Esophagus squamous epithelium (tissue), 5 donors: ENCODE measurements at places on chromosomes 1 and 21.

DNA sequence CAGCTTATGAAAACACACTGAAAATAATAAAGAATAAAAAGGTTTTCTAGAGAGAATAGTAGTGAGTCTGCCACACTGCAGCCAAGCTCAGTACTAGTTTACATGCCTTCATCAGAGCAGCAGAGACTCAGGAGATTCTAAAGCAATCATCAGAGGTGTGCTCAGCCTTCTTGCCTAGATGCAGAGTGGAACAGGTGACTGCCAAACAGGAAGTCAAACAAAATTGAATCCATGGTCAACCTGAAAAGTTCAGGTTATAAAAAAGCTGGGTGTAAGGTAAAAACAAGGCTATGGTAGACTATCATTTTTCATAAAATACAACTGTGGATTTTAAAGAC is 165.3 kb upstream of the C1orf105 start:
- H3K4me3 ChIP-seq = no peak overlapping the region
- H3K27me3 ChIP-seq = no peaks in the 10 kb centered on the region
- H3K27ac ChIP-seq = no peak overlapping the region
- DNase-seq = no peak
- H3K36me3 ChIP-seq = no peaks in the 10 kb centered on the region

DNA sequence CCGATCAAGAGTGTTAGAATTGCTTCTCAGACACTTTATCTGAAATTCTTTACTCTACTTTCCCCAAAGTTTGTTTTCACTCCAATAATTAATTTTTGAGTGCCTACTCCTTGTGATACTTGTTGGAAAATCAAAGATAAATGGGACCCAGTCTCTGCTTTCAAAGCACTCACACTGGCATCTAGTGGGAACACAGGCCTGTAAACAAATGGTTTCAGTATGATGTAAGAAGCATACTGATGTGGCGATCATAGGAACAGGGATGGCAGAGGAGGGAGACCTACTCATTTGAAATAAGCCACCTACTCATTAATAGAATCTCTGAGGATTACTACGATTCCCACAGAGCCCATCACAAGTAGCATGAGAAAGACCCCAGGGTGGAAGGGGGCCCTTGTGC is 273.7 kb upstream of the ST6GALNAC5 start:
- no peak for DNase-seq
- H3K36me3 ChIP-seq = no peaks in the 10 kb centered on the region
- no peaks in the 10 kb centered on the region for H3K27me3 ChIP-seq
- H3K27ac ChIP-seq = no peak overlapping the region
- no peaks in the 10 kb centered on the region for H3K4me1 ChIP-seq

GRCh38 chr1:214677945-214678344 is 75.0 kb downstream of the CENPF start:
- no peak overlapping the region for H3K4me3 ChIP-seq
- no peaks in the 10 kb centered on the region for H3K4me1 ChIP-seq
- DNase-seq = no peak
- no peaks in the 10 kb centered on the region for H3K27me3 ChIP-seq
- H3K27ac ChIP-seq = no peak overlapping the region

DNA sequence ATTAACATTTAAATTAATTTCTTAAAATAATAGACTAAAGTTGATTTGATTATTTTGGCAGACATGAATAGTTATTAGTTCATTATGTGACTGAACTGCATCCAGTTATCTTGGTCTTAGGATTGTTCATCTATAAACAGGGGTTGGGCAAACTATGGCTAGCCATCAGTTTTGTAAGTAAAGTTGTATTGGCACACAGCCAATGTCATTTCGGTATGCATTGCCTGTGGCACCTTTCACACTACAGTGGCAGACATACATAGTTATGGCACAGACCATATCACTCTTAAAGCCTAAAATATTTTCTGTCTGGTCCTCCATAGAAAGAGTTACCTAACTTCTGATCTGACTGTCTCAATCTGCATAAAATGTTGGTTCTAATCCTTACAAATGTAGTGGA is 27.2 kb downstream of the ADGRL2 start:
- H3K27me3 ChIP-seq = no peaks in the 10 kb centered on the region
- no peaks in the 10 kb centered on the region for H3K36me3 ChIP-seq
- H3K4me1 ChIP-seq = peaks cover 11% of the 10 kb centered on the region
- no peak overlapping the region for H3K27ac ChIP-seq
- DNase-seq = no peak
- no peak overlapping the region for H3K4me3 ChIP-seq

- no peak overlapping the region for H3K4me3 ChIP-seq
- H3K27me3 ChIP-seq = no peaks in the 10 kb centered on the region
- no peak for DNase-seq
- no peaks in the 10 kb centered on the region for H3K4me1 ChIP-seq
- H3K27ac ChIP-seq = no peak overlapping the region
Observed at GRCh38 chr1:47849005-47849521, 148.1 kb downstream of the TRABD2B start.

DNA sequence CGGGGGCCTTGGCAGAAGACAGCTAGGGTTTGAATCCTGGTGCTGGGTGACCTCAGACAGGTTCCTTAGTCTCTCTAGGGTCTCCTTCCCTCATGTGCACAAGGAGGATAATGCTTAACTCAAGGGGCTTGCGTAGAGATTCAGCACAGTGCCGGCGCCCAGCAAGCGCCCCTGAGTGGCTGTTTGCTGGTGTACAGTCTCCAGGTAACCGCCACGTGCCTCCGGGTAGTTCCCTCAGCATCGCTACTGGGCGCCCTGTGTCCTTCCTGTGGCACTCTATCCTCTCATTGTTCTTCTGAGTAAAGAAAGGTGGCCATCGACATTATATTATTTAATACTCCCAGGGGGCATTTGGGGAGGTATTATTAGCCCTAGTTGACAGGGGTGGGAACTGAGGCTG is 80.9 kb downstream of the NENF start:
- no peaks in the 10 kb centered on the region for H3K36me3 ChIP-seq
- no peak for DNase-seq
- no peaks in the 10 kb centered on the region for H3K27me3 ChIP-seq
- H3K4me3 ChIP-seq = no peak overlapping the region
- peaks cover 21% of the 10 kb centered on the region for H3K4me1 ChIP-seq
- no peak overlapping the region for H3K27ac ChIP-seq

DNA sequence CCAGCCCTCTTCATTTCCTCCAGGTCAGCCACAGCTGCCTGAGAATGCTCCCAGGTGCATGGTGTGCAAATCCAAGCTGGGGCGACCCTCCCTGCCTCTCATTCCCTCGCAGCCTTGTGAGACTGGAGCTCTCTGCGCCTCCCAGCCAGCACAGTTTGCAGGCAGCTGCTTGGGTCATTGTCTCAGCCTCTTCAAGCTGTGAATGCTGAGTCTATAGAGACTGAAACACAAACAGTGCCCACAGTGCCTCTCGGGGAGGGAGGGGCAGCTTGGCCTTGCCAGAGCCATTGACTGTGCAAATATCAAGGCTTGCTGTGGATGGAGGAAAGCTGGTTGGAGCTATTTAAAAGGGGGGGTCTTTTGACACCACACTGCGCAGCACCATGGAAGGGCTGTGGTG is 10.6 kb downstream of the PLXNA2 start:
- H3K27ac ChIP-seq = no peak overlapping the region
- H3K36me3 ChIP-seq = peaks cover 34% of the 10 kb centered on the region
- no peak for DNase-seq
- no peaks in the 10 kb centered on the region for H3K27me3 ChIP-seq

- H3K36me3 ChIP-seq = no peaks in the 10 kb centered on the region
- no peak overlapping the region for H3K4me3 ChIP-seq
- DNase-seq = no peak
Observed at GRCh38 chr1:63709267-63709828, 64.5 kb upstream of the ROR1 start.

DNA sequence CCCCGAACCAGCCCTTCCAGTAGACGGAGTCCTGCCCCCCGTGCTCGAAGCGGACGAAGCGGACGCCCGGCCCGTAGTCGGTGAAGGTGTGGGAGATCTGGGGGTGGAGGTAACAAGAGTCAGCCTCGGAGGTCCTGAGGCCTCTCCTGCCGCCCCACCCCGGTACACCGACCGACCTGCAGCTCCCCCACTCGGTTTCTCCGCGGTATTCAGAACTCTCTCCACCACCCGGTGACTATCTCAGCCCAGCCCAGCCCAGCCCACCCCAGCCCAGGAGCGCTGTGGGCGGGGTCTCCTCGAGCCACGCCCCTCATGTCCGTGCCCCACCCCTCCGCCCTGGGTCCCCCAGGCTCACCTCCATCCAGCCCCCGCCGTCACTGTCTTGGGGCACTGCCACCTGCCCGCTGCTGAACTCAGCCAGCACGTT is 5.5 kb downstream of the FBXO2 start:
- no peaks in the 10 kb centered on the region for H3K27me3 ChIP-seq
- DNase-seq = no peak
- H3K27ac ChIP-seq = no peak overlapping the region
- H3K4me3 ChIP-seq = no peak overlapping the region
- H3K4me1 ChIP-seq = peaks cover 43% of the 10 kb centered on the region
- H3K36me3 ChIP-seq = no peaks in the 10 kb centered on the region

DNA sequence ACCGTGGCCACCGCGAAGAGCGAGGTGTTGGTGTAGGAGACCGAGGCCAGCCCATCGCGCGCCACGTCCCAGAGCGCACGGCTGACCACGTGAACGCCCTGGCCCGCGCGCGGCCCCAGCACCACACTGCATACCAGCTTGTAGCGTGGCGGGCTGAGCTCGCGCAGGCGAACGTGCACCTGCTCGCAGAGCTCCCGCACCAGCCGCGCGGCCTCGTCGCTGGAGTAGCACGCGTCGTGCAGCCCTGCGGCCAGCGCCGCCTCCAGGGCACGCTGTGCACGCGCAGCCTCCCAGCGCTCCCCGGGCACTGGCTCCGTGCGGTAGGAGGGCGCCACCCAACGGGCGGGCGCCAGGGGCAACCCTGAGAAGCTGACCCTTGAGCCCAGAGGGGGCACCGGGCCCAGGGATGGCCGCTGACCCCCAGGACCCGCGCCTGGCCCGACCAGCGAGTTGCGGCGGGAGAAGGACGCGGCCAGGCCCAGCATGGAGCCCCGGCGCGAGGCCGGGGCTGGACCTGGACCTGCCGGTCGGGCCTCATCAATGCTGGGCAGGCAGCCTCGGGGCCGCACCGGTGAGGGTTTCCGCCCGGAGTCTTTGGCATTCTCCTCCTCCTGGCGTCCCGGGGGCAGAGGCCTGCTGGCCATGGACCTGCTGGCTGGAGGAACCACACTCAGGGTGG is 987 bp downstream of the DYNLT4 start:
- peaks cover 53% of the 10 kb centered on the region for H3K36me3 ChIP-seq
- peaks cover 96% of the 10 kb centered on the region for H3K4me1 ChIP-seq
- H3K27me3 ChIP-seq = no peaks in the 10 kb centered on the region
- DNase-seq = no peak
- peak overlapping the region; percentile 94 for H3K27ac ChIP-seq

DNA sequence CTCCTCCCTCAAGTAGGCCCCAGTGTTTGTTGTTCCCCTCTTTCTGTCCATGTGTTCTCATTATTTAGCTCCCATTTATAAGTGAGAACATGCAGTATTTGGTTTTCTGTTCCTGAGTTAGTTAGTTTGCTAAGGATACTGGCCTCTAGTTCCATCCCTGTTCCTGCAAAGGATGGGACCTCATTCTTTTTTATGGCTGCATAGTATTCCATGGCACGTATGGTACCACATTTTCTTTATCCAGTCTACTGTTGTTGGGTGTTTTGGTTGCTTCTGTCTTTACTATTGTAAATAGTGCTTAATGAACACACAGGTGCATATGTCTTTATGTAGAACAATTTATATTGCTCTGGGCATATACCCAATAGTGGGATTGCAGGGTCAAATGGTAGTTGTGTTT is 232.9 kb downstream of the TPR start:
- DNase-seq = no peak
- no peaks in the 10 kb centered on the region for H3K36me3 ChIP-seq

GRCh38 chr1:181310560-181310959 is 172.8 kb upstream of the CACNA1E start:
- no peaks in the 10 kb centered on the region for H3K27me3 ChIP-seq
- no peak overlapping the region for H3K4me3 ChIP-seq

DNA sequence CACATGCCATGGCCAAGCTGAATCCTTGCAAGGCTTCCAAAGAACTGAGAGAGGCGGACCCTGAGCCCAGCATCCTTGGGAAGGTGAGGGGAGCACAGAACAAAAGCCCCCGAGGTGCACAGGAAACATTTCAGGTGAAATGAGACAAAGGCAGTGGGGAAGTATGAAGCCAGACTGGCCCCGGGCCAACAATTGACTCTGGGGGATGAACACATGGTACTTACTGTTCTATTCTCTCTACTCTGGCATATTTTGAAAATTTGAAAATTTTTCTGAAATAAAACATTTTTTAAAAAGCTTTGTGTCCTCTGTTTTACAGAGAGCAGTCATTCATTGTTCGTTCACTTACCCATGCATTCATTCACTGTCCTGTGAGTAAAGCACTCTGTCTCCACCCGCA is 77.7 kb downstream of the GRIK3 start:
- H3K36me3 ChIP-seq = no peaks in the 10 kb centered on the region
- H3K4me1 ChIP-seq = no peaks in the 10 kb centered on the region
- peaks cover 26% of the 10 kb centered on the region for H3K27me3 ChIP-seq
- H3K27ac ChIP-seq = no peak overlapping the region
- no peak overlapping the region for H3K4me3 ChIP-seq
